EH (cell line): ENCODE measurements at places on chromosomes 7 and 10.

GRCh38 chr10:91616137-91616536, 16.7 kb downstream of the PPP1R3C start:
- peak; percentile 33 for DNase-seq

GRCh38 chr7:68601826-68602225, 996.4 kb upstream of the AUTS2 start:
- no peak for DNase-seq

DNA sequence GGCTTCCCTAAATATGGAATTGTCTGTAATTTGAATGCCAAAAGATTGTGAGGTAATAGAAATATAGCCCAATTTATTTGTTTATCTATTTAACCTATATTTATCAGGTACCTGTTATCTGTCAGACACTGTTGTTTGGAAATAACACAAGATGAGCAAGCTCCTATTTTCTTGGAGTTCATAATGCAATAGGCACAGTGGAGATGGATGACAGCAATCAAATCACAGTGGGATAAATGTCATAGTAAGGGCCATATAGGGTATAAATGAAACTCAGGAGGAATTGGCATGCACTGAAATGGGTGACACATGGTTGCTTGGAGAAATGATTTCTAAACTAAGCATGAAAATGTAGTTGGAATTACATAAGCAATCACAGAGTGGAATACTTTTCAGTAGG, 761.8 kb upstream of the MBL2 start:
- DNase-seq, result no peak

- DNase-seq, result peak; percentile 19
Observed at GRCh38 chr7:40525764-40526163, 391.0 kb downstream of the SUGCT start.

GRCh38 chr7:90593205-90593604, 2.9 kb upstream of the CDK14 start:
- DNase-seq, result no peak

- no peak for DNase-seq
Observed at GRCh38 chr10:31770307-31770902, 158.2 kb downstream of the ARHGAP12 start.

DNA sequence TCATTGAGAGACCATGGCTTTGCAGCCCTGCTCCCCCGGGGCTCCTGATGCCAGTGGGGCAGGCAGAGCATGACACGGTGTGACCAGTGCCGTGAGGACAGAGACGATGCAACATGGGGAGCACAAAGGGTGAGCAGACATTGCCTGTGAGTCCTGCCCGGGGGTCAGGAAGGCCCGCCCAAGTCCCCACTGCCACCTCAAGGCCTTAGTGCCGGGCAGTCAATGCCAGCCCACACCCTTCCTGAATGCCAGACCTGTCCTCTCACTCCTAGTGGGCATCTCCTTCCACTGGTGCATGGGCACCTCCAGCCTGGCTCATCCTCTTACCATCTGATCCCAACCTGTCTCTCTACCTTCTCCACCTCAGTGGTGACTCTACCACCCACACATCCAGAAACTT, 157.9 kb upstream of the ZMIZ1 start:
- no peak for DNase-seq

DNA sequence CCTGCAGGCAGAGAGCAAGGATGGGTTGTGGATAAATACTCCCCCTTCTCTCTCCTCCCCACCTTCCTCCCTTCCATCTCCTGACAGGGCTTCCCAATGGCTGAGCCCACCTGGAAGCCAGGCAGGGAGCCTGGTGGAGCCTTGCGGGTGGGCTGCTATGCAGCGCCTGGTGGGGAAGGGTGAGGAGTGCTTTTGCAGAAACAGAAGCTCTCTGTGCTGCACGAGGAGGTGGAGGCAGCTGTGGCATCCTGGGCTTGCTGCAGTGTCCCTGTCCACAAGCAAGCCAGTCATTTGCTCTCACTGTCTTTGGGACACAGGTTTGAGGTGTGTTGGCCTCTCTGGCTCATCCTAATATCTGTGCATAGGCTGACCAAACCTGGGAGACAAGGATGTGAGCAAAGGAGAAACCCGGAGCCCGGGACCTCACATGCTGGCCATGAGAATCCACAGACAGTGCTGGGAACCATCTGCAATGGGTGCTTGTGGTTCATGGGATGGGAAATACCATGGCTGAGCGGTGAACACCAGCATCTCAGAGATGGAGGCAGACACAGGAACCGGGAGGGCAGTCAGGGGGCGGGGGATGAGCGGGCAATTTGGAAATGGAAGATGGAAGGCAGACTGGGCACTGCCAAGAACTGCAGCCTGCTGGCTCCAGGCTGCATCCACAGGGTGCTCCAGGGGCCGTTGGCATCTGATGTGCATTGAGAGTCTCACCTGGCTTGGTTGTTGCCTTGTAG, 364.2 kb downstream of the GLRX3 start:
- DNase-seq, result no peak

DNA sequence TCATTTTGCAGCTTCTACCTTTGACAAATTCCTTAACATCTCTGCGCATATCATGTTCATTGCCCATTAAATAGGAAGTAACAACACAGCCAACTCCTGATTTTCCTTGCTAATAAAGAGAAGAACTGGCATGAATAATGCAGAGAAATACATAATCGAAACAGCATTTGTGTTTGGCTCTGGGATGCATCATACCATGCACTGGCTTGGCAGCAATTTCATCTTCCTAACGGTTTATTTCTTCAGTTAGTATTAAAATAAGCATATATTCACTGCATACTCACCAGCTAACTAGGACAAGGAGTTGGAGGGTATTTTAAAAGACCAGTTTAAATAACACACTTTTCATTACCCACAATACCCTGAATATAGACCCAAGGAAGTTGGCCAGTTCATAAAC, 132.5 kb downstream of the ITGA8 start:
- no peak for DNase-seq

DNA sequence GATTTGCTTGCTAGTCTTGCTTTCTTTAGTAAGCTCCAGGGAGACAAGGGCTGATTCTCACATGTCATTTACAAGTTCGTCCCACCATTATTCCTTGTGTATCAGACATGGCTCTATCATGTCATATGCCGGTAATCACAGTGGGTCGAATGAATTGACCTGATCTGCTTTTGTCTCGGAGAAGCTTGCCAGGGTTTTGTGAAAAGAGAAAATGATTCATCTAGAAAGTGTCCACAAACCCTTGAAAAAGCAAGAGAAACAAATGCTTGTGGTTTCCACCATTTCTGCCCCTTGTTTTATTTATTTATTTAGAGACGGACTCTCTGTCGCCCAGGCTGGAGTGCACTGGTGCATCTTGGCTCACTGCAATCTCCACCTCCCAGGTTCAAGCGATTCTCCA, 278.5 kb downstream of the TCF7L2 start:
- peak; percentile 82 for DNase-seq

- DNase-seq, result peak; percentile 85
Observed at GRCh38 chr10:51224671-51225161, 150.4 kb downstream of the PRKG1 start.

GRCh38 chr7:2681929-2682799, 5.8 kb upstream of the AMZ1 start:
- no peak for DNase-seq

DNA sequence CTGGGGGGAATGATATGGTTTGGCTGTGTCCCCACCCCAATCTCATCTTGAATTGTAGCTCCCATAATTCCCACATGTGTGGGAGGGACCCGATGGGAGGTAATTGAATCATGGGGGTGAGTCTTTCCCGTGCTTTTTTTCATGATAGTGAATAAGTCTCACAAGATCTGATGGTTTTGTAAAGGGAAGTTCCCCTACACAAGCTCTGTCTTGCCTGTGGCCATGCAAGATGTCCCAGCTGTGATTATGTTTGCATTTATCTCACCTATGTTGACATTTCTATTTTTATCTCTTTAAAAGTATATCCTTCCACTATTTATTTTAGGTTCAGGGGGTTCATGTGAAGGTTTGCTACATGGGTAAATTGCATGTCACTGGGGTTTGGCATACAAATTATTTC, 323.9 kb upstream of the GLI3 start:
- no peak for DNase-seq

GRCh38 chr7:87548123-87548919, 52.4 kb downstream of the ABCB1 start:
- no peak for DNase-seq

- peak; percentile 39 for DNase-seq
Observed at GRCh38 chr7:66877577-66878300, 43.3 kb upstream of the TMEM248 start.
